ENCODE measurements at places on chromosomes 12 and 14.

- DNase-seq, result no peak
Observed at GRCh38 chr12:123576611-123577010, 7.7 kb upstream of the TMED2 start.

GRCh38 chr14:105363847-105364708, 34.3 kb upstream of the TEX22 start:
- peak; percentile 16 for DNase-seq

DNA sequence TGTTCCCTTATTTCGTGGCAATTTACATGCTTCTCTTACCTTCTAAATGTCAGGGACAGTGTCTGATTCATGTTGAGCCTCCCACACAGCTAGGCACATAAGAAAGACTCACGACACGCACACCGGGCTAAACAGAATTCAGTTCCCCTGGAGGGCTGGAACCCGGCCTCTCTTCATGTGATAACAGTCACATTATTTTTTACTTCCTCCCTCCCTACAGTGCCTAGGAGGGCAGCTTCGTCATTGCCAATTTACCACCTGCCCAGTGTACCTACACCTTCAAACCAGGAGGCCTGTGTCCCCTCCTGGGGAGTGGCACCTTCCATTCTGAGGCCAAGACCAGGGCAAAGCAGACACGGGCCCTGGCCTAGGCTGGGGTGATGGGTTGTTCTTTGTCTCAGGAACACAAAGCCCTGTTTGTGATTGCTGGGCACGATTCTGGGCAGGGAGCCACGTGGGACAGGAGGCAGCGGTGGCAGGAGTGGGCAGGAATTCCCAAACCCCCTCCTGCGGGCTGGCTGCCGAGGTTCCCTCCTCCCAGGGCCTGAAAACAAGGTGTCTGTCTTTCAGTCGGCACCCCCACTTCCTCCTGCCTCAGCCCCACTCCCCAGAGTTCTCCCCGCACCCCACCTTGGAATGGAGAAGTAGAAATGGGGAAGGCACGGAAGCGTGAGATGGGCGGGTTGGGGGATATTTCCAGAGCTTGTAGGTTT, 6.8 kb upstream of the RASAL1 start:
- DNase-seq, result no peak

- no peak for DNase-seq
Observed at GRCh38 chr12:24848941-24849477, 99.9 kb downstream of the BCAT1 start.

GRCh38 chr12:55644591-55644990, 7.9 kb downstream of the OR10P1 start:
- DNase-seq, result no peak

DNA sequence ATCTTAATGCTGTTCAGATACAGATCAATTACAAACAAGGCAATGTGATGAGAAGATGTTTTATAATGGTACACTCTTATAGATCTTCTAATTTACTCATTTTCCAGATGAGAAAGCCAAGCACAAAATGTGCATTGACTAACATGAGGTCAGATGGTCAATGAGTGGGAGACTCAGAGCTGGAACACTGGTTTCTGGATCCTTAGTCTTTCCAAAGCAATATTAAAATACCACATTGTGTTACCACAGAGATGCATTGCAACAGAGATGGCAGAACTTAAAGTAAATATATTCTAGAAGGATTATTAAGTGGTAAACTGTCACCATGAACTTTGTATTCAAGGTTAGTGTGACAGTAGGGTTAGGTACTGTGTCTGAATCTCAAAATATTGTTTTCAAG, 113.6 kb downstream of the SLC15A5 start:
- no peak for DNase-seq
